Fibroblast of villous mesenchyme (primary cell): ENCODE measurements at places on chromosomes 3 and 15. TPM values are rescaled to one million over a fixed set of nuclear protein-coding genes. Genes with fewer than 3 reads are reported as not detected.

DNA sequence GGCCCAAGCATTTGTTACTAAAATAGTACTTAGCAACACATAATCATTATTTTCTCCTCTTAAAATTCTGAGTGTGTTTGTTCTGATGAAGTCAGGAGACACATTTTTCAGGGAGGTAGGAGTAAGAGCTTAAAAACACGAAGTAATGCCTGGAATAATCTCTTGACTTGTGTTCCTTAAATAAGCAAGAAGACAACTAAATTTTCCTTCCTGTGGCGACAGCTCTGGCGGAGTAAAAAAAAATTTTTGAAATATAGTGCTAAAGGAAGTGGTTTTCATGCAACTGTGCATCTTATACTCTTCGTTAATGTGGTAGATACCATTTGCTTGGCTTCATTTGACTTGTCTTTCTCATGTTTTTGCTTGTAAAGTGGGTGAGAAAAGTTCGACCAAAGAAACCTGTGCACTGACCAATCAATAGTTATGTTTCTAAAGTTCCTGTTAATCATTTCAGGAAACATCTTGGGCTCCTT is 11.1 kb upstream of the MBNL1 start:
- no peak for DNase-seq

GRCh38 chr3:186432189-186432588 is 70.2 kb upstream of the DGKG start:
- DNase-seq, result peak; percentile 10

DNA sequence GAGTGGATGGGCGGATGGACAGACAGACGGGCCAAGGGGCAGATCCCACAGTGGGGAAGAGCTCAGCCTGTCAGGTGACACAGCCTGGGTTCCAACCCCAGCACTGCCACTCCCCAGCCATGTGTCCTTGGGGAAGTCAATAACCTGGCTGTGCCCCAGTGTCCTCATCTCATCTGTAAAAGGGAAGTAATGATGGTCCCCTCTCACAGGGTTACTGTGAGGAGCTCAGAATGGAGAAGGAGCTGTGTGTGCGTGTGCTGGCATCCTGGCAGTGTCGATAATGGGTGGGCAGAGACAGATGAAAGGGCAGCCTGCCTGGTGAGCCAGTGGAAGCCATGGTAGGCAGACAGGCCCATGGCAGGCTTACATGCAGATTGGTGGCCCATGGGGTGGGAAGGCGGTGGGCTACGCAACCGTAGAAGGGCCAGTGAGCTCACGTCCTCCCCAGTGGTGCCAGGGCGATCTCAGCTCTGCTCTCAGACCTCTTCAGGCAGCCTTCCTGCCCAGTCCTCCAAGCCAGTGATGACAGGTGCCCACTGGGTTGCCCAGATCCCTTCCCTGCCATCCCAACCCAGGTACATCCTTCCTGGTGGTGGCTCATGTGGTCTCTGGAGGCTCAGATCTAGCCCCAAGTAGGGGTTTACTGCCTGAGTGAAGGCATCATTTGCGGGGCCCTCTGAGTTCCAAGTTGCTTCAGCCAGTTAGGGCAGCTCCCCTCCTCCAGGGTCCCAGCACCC is 2.3 kb upstream of the DNAJB8 start:
- DNase-seq, result no peak

GRCh38 chr15:55741833-55742497 is 987 bp downstream of the PRTG start:
- peak; percentile 2 for DNase-seq

- DNase-seq, result no peak
Measured at GRCh38 chr3:23775254-23775909, 30.4 kb upstream of the UBE2E1 start.

GRCh38 chr15:65521350-65521749 is 3.9 kb upstream of the DPP8 start:
- DNase-seq, result peak; percentile 10

- peak; percentile 13 for DNase-seq
Measured at GRCh38 chr3:146715170-146715569, 110.0 kb upstream of the PLSCR5 start.

Gene LRRN1
- total RNA-seq, result under 0.01 TPM in 2 replicates

GRCh38 chr3:108124337-108125152 is 33.7 kb upstream of the CD47 start:
- DNase-seq, result no peak

Gene SNTN
- total RNA-seq, result not detected in 2 replicates

GRCh38 chr15:85625856-85626255 is 168.9 kb downstream of the KLHL25 start:
- peak; percentile 94 for DNase-seq
